A549 treated with Hydrocortisone at 1 μM for 4 hours (cell line): ENCODE measurements at places on chromosomes 6 and 20. TPM values are rescaled to one million over a fixed set of nuclear protein-coding genes. Genes with fewer than 3 reads are reported as not detected.

RSPH9 gene
- total RNA-seq, result 0.14 to 0.33 TPM (median 0.17 TPM) in 5 replicates

DPPA5 gene
- not detected in 5 replicates for total RNA-seq

MUC22 gene
- total RNA-seq, result 0.01 to 0.03 TPM (median 0.02 TPM) in 4 of 5 replicates, not detected in the other

BANF2 gene
- total RNA-seq, result not detected in 5 replicates
